ENCODE measurements at places on chromosomes 12 and 14.

DNA sequence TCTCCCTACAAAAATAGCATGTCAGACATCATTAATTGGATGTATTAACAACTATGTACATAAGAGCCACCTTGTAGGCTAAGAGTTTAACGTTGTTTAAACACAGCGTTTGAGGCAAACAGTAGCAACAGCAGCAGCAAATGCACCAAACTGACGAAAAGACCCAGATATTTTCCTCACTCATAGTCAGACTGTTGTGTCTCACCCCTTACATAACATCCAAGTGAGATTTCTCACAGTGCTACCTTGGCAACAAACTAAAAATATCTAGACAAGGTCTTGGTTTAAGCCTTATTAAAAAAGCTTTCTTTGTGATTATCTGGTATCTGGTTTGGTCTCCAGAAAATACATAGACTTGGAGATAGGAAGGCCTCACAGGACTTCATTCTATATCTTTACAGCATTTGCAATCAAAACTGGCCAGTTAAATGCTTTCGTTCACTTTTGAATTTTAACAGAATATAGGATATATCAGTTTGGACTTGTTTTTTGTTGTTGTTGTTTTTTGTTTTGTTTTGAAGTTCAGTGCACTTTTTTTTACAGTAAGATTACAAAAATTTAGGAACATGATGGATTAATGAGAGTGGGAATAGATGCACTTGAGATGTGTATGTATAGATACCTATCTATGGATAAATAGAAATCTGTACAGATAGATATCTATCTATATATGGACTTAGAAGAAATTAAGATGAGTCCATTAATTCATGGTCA is 4.1 kb downstream of the BHLHE41 start:
- DNase-seq: no peak

DNA sequence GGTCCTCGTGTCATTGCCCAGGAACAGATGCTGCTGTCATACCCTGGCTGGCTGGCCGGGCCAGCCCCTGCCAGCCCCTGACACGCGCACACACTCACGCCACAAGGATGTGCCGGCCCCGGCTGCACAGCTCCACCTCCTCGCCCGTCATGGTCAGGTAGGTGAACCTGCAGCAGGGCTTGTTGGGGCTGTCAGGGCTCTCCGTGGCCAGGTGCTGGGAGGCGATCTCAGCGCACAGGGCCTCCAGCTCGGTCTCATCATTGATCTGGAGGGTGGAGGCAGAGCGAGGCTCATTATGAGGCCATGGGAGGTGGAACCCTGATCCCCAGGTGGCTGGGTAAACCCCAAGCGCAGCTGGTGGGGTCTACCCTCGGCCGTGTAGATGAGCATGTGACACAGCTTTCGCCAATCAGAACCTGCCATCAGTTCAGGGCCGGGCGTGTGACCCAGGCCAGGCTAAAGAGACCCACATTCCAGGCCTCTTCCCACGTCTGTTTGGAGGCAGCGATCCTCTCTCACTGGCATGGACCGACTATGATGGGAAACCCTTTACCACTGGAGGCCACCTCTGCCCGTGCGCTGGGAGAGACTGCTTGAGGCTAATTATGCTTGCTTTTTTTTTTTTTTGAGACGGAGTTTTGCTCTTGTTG is 38.8 kb downstream of the TRAFD1 start:
- no peak for DNase-seq

GRCh38 chr14:103259801-103260628 is 74.0 kb upstream of the EIF5 start:
- DNase-seq: no peak

- DNase-seq: no peak
Observed at GRCh38 chr14:100088226-100088625, 23.0 kb downstream of the EVL start.

DNA sequence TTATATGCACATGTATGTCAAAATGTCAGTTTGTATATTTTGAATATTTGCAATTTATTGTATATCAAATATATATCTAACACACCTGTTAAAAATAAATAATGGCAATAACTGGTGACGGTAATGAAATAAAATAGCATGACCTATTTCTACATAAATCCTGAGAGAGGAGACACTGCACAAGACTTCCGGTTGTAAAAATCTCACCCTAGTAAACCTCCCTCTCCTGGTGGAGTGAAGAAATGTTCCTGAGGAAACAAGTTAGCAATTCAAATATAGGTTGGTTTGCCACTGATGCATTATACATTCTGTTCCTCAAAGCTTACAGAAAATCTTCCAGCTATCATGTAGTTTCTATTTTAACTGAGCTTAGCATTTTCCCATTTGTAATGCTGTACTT is 166.1 kb upstream of the SYT10 start:
- DNase-seq: no peak

- DNase-seq: no peak
Observed at GRCh38 chr14:61501714-61502458, 180.5 kb downstream of the PRKCH start.

GRCh38 chr14:21373980-21374379 is 9.8 kb downstream of the SUPT16H start:
- no peak for DNase-seq

GRCh38 chr12:76413121-76413520 is 64.9 kb upstream of the BBS10 start:
- DNase-seq: no peak

GRCh38 chr14:54570631-54571415 is 3.9 kb downstream of the SAMD4A start:
- no peak for DNase-seq

DNA sequence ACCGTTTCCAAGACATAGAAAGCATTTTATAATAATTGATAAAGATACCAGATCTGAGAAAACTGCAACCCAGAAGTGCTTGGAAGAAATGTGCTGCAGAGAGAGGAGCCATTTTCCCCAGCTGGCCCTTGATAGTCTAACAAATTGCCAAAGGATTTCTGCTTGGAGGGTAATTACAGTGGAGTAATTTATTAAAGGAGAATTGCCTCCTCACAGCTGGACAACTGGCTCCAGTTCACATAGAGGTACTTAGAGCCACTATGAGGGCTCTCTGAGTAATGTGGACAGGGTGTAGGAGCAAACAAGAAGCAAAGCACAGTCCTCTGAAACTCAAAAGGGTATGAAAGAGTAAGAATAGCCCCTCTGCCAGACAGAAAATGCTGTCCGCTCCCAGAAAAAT is 335.6 kb downstream of the SYT1 start:
- DNase-seq: no peak

DNA sequence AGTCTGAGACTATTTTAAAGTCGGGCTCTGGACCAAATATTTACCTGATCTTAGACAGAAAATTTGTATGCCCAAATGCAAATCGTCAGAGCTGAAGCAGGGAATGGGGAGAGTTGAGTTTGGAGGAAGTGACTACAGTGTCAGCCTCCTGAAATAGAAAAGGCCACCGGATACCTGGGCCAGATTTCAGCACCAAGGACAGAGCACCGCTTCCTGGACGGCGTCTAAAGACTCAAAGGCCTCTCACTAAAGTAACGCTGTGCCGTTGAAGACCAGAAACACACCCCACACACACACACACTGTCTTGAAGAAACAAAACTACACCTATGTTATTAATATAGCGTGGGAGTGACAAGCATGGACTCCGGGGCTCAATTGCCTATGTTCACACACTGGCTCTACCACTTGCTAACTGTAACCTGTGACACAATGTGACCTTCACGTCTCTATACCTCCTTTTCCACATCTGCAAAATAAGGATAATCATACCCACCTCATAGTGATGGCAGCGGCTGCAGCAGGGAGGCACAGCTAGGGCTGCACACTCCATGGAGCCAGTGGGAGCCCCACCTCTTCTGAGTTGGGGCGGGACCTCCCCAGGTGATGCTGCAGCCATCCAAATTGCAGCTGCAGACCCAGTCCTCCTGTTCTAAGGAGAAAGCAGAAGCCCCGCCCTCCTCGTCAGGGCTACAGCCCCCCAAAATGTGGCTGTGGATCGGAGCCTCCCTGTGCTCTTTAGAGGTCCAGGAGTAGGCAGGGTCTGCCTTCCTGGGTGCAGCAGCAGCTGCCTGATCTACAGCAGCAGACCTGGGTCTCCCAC is 35.6 kb downstream of the KRT76 start:
- peak; percentile 60 for DNase-seq

DNA sequence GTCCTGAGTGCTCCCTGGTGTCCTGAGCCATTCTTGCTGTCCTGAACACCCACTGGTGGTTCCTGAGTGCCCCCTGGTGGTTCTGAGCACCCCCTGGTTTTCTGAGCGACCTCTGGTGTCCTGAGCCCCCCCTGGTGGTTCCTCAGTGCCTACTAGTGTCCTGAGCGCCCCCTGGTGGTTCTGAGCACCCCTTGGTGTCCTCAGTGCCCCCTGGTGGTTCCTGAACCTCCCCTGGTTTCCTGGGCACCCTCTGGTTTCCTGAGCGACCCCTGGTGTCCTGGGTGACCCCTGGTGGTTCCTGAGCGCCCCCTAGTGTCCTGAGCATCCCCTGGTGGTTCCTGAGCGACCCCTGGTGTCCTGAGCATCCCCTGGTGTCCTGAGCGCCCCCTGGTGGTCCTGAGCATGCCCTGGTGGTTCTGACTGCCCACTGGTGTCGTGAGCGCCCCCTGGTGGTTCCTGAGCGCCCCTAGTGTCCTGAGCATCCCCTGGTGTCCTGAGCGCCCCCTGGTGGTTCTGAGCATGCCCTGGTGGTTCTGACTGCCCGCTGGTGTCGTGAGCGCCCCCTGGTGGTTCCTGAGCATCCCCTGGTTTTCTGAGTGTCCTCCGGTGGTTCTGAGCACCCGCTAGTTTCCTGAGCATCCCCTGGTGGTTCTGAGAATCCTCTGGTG is 473.1 kb downstream of the TMEM121 start:
- peak; percentile 55 for DNase-seq

DNA sequence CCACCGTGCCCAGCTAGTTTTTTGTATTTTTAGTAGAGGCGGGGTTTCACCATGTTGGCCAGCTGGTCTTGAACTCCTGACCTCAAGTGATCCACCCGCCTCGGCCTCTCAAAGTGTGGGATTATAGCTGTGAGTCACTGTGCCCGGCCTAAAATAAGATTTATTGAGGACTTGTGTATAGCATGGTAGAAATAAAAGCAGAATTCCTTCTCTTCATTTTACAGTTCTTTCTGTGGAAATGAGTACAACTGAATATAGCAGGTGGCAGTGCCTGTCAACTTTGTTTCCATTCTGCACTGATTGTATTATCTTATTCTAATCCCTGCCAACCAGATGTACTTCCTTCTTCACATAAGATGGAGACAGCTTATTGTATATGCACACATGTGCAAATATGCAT is 41.0 kb downstream of the DIP2B start:
- no peak for DNase-seq

- no peak for DNase-seq
Observed at GRCh38 chr12:570921-571794, 92.1 kb downstream of the NINJ2 start.

GRCh38 chr14:53265025-53265424 is 111.9 kb upstream of the DDHD1 start:
- DNase-seq: no peak

GRCh38 chr12:50609292-50609874 is 104.6 kb downstream of the DIP2B start:
- no peak for DNase-seq

- DNase-seq: peak; percentile 61
Observed at GRCh38 chr12:107320929-107321631, 227.7 kb upstream of the CRY1 start.

DNA sequence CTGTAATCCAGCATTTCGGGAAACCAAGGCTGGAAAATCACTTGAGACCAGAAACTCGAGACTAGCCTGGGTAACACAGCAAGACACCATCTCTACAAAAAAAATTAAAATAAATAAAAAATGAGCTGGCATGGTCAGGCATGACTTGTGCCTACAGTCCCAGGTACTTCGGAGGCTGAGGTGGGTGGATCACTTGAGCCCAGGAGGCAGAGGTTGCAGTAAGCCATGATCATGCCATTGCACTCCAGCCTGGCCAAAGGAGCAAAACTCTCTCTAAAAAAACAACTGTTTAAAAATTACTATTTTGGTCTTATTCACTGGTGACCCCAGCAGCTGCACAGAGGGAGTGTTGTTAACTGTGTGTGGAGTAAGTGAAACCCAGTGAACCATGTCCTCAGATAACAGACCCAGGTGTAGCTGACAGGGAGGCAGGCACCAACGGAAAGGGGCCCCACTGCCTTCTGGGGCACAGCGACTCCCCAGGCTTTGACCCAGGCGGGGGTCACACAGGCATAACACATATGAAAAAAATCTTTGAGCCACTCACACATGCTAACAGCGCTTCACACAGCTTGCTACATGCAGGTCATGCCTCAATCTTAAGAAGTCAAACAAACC is 12.1 kb downstream of the DDX54 start:
- DNase-seq: no peak

- no peak for DNase-seq
Observed at GRCh38 chr14:53850714-53851296, 105.8 kb downstream of the BMP4 start.

GRCh38 chr12:52239767-52240166 is 6.7 kb downstream of the KRT7 start:
- no peak for DNase-seq

- no peak for DNase-seq
Observed at GRCh38 chr14:19918553-19919264, 1.7 kb upstream of the OR4K5 start.

DNA sequence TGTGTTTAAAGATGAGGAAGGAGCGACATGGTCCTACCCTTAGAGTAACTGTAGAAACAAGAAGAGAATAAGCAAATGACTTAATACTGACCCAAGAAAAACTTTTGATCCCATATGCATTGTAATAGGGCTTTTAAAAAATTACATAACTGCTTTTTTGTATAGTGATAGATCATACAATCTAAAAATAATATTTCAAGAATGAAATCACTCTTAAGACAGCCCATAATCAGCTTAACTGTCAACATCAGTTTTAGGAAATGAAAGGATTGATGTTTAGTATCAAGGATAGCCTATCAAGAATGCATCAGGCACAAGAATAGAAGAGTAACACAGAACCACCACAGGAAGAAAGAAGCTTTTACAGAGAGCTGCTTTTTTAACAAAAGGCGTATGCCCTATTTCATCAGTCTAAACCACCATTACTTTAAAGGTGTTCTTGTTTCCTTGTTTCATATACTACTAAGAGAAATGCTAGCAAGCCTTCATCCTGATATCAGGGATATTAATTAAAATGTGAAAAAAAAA is 64.5 kb downstream of the MARK3 start:
- DNase-seq: no peak

DNA sequence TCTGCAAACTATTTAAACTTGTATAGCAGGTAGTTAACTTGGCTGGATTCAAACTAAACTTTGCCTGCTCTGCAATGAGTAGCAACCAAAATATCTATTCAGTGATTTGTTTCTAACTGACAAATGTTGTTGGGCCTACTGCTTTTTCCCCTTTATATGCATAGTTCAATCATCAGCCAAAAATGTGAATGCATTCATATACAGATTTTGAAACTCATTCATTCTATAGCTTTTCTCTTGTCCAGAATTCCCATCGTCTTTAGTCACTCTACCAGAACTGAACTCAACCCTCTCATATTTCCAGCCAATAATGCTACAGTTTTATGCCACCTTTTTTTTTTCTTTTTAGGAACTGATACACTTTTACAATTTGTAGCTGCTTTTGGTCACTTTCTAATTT is 599.8 kb downstream of the RPL10L start:
- DNase-seq: no peak

- no peak for DNase-seq
Observed at GRCh38 chr14:20486684-20487395, 17.6 kb downstream of the PNP start.
